ENCODE measurements at places on chromosomes 1 and 21.
A peak's percentile ranks its signal among the peaks of the same experiment; 100 is the strongest.

DNA sequence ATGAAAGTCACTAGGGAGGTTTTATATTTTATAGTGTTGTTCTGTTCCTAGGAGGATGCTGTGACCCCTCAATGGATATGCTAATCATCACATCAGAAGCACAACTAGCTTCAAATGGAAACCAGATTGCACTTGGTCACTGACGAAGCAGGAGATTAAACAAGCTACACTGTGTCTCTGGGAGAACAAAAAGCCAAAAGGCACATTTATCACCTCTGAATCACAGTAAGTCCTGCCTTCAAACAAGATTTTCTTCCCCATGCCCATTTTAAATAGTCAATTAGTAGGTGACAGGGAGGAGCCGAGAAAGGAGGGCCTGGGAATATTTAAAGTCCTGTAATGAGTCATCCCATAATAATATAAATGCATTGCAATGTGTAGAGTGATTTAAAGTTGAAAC is 38.1 kb downstream of the RGS2 start:
- no peak for DNase-seq

DNA sequence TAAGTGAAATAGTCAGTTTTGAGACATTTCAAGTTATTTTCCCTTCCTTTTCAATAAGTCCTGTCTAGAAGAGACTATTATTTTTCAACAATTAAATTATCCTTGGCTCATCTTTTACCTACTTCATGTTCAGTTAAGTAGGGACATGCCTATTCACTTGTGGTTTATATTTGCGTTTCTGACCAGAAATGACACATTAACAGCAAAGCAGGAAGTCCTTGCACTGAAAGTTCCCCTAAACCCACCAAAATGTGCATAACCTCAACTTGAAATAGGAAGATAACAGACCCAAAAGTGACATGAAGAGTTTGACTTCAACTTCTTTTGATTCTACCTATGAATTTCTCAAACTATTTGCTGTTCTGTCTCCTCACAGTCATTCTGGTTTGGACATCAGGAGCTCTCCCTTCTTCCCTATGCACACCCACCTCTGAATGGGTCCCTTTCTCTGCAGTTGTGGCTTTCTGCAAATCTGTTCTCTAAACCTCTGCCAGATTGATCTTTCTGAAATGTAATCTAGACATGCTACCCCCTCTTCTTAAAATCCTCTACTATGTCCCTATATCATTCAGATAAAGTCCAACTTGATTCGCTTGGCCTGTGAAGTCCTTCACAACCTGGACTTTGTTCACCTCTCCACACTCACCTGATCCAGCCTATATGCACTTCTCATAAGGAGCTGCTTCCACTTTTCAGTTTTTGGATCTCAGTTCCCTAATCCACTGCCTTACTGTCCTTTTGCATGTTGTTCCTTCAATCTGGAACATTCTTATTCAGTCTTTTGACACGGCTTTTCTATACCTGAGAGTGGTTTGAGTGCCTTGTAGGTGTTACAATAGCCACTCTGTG is 661.5 kb upstream of the ADGRL4 start:
- no peak for DNase-seq

GRCh38 chr1:24502065-24502708 is 449 bp upstream of the RCAN3 start:
- peak; percentile 89 for DNase-seq

- DNase-seq: no peak
These were observed 548.4 kb upstream of the BRINP3 start for GRCh38 chr1:191025896-191026642.

- no peak for DNase-seq
These were observed 38.0 kb downstream of the SAMD13 start for GRCh38 chr1:84339503-84339902.

DNA sequence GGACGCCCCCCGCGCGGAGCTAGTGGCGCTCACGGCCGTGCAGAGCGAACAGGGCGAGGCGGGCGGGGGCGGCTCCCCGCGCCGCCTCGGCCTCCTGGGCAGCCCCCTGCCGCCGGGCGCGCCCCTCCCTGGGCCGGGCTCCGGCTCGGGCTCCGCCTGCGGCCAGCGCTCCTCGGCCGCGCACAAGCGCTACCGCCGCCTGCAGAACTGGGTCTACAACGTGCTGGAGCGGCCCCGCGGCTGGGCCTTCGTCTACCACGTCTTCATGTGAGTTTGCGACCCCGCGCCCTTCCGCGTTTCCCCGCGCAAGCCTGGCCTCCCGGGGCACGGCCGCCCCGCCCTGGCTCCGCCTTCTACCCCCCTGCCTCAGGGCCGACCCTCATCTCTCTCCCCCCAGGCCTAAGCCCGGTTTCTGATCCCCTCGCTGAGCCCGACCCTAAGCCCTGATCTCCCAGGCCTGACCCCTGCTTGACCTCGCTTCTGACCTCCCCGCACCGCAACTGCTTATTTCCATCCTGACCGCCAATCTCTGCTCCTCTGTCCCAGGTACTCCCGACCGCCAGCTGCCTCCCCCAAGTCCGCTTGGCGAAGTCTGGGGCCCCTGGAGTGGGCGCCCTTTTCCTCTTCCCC is 669 bp downstream of the KCNQ4 start:
- DNase-seq: no peak

DNA sequence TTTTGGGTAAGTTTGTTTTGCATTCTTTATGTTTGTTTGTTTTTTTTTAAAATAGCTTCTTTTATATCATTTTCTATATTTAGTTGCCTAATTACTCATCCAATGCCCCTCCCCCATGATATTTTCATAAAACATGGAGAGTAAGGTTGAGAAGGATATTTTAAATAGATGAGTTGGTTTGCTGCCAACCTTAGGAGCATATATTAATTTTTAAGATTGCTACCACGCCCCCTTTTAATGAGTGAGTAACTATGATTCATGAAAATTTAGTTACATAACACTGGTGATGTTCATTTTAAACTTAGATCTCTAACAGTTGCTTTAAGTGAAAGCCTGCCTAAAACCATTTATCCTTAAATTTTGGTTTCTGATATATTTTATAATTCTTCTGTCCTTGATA is 18.7 kb downstream of the TMEM50A start:
- no peak for DNase-seq

GRCh38 chr1:195951313-195951712 is 656.9 kb downstream of the KCNT2 start:
- no peak for DNase-seq

- no peak for DNase-seq
These were observed 27.8 kb downstream of the HSPG2 start for GRCh38 chr1:21909286-21909759.

GRCh38 chr1:20202166-20202565 is 15.8 kb upstream of the PLA2G2C start:
- no peak for DNase-seq

GRCh38 chr1:164735315-164736052 is 176.5 kb downstream of the PBX1 start:
- no peak for DNase-seq

GRCh38 chr1:6041432-6042062 is 4.1 kb upstream of the KCNAB2 start:
- DNase-seq: no peak

DNA sequence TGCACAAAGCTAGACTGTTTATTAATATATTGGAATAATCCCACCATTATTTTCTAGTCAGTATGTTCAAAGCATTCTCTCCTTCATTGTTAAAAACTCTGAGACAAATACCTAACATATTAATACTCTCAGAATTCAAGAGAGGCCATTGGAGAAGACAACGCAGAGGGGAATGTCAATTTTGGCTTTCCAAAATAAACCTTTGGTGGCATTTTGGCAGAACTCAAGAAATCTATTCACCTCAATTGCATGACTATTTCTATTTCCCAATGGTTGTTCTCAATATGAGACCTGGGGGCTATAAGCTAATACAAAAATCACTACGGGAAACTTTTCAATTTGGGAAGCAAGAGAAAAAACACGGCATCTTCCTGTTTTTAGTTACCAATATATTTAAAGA is 58.5 kb downstream of the RUSC1 start:
- no peak for DNase-seq

DNA sequence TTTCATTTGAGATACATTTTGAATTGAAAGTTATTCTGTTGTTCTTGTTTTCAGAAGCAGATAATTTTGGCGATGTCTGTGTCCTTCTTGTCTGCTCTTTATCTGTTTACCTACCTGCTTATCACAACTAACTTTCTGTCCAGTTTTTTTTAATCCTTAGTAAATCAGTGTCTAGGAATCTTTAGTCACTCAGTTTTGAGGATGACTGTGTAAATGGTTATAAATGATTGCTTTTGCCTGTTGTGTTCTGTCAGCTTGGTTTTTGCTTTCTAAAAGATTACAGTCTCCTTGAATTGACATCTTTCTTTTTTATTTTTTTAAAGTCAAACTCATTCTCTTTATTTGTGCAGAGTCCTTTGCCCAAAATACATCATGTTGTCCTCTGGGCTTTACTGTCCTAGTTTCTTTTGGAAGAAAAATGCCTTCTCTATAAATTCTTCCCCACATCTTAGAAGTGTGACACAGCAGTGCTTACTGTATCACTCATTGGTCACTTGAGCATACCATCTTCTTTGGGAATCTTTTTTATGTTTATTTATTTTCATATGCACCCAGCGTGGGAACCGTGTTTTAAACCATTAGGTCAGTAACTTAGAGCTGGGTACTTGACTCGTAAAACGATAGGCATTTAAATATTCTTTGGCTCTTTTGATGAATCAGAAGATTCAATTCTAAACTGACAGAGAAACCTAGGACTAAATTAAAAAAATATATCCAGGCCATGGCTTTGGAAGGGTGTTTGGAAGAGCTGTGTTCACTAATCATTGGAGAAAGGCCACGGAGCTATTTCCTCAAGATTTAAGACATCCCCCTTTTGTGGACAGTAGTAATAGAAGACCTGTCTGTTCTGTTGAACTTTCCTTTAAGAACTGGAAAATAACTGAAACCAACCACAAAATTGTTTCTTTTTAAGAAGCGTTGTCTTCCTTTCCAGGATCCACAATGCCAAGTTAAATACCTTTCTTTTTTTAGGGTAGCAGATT is 20.9 kb downstream of the LAMC1 start:
- DNase-seq: no peak

DNA sequence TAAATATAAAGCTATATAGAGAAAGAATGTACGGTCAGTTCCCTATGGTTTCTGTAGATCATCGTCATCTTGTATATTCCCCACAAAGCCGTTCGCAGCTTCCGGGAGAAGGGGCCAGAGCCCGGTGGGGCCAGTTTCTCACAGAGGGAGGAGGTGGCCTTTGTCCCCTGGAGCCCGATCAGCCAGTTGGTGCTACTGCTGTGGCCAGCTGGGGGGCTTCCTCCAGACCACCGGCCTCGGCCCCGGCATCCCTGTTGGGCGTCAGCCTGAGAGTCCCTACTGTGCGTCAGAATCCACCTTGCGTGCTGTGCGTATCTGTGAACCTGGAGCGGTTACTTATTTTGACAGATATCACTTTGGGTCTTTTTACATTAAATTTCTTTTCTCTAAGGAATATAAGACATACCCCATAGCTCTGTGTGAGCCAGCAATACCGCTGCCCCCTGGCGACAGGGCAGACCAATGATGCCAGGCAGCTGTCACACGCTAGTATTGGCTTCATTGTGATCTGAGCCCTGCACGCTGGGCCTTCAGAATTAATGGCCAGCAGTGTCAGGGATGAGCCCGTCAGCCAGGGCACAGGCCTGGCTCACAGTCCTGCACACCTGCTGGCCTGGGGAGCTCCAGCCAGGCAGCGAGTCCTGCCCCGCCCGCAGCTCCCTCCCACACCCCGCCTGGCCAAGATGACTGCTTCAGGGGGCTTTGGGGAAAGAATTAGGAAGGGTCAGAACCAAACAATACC is 145.9 kb downstream of the PGBD5 start:
- DNase-seq: peak; percentile 61

DNA sequence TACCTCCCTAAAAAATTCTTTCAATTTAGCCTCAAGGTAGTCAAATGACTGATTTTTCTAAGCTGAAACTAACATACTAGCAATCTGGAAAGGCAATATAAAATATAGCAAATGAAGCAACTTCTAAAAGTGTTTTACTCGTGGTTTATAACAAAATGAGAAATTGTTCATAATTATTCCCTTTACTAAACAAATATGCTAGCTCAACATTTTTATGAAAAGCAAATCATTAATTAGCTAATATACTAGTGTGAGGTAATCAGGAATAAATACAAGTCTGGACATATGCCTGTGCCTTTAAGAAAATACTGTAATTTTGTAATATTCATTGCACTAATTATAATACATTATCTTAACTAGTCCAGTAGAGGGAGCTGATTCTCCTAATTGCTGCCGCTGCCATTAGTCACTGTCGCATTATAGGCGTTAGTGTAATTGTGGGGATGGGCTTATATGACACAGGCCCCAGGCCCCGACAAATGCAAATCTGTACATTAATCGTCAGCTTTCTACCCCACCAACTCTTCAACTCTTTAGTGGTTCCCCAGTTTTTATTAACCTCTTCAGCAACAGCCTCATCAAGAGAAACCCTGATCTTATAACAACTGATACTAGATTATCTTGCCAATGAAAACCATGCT is 160.9 kb downstream of the GABPA start:
- DNase-seq: no peak

GRCh38 chr1:1361982-1362423 is 3.6 kb upstream of the MXRA8 start:
- DNase-seq: no peak

- DNase-seq: no peak
These were observed 23.4 kb downstream of the BEND5 start for GRCh38 chr1:48753293-48753692.

DNA sequence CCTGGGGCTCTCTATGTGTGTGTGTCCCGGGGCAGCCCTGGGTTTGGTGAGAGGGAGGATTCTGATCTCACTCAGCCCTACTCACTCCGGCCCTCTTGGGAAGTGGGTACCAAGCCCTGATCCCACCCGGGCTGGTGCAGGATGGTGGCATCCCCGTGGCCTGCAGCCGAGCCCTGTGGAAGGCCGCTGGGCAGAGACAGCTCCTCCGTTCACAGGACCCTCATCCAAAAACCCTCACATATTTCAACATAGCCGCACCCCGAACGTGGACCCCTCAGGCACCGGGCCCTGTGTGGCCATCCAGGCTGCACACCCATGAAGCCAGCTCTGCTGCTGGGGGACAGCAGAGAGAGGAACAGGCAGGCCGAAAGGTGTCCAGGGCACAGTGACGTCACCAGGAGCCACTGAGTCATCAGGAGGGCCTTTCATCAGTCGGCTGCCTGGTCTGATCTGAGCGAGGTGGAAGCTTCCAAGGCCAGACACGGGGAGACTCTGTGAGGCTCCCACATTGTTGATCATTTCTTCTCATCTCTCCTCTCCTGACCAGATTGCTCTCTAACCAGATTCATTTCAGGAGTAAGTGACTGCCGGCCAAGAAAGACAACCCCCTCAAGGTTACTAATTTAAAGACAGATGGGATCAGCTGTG is 16.2 kb upstream of the GPR157 start:
- DNase-seq: no peak
